ENCODE measurements at places on chromosomes 11 and 22. TPM values are rescaled to one million over a fixed set of nuclear protein-coding genes. Genes with fewer than 3 reads are reported as not detected.

The MYEOV gene
- total RNA-seq: 22.0 TPM

The KRTAP5-7 gene
- total RNA-seq: 0.16 TPM

DNA sequence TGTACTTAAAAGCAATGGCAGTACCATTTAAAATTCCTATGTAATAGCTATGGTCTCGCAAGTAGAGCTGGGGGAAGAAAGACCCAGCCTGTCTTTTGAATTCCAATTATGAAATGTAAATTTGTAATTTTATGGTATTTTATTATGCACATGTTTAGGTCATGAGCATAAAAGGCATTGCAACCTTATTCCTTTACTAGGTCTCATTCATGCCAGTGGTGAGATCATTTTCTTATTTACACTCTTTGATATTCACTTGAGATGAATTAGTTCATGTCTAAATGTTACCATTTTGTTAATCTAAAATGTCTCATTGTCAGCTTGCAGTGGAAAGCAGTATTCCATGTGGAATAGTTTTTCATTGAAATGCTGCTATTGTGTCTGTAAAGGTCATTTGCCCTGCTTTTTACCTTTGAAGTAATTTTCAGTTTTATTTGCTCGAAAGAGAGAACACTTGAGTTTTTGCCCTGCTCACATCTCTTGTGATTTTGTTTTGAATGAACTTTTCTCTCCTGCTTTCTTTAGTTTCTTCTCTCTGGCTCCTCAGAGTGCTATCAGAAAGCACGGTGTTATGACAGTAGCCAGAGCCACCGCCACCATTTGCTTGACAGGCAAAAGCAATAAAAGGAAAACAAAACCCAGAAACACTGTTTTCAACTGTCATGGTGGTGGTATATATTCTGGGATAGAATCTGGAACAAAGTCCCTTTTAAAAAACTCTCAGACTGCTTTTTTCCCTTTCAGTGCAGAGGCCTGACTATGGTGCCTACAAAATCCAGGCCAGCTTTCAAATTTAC is 37.2 kb upstream of the RAG2 start:
- DNase-seq: no peak
- H3K4me3 ChIP-seq: no peak overlapping the region
- H3K4me1 ChIP-seq: no peaks in the 10 kb centered on the region

The APOL4 gene
- total RNA-seq: 4.9 TPM

The ESAM gene
- total RNA-seq: 11.6 TPM
